ENCODE measurements at places on chromosomes 2 and 18.

DNA sequence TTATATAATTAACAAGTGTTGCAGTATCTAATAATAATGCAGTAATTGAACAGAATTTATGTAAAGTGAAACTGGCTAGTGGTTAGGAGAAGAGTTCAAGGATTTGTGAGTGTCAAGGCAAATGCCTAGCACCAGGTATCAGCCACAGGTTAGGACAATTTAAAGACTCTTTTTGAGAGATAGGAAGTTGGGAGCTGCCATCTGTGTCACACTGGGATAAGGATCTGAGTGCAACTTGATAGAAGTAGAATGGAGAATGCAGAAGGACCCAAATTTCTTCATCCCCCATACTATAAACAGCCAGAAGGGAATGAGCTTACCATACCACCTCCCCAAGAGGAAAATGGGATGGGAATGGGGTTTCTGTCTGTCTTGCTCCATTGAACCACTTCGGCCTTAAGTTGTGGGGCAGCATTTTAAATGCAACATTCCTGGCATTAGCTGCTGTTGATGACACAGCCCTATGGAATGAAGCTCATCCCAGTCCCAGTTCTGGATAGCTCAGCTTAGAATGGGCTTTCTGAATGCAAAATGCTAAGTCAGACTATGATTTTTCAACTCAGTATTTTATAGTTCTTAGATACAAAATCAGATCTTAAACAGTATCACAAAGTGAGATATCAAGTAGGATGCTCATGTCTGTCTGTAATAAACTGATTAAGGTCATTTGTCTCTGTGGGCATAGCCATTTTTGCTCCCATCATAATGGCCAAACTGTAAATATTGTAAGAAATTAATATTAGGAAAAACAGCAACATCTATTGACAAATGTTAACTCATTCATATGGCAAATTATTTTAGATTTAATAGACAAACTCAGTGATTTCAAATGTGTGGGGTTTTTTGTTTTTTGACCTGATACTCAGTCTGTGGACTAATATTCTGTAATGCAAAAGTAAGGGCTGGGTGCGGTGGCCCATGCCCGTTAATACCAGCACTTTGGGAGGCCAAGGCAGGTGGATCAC lies 44.0 kb downstream of the GPR155 start:
- no peak for DNase-seq

DNA sequence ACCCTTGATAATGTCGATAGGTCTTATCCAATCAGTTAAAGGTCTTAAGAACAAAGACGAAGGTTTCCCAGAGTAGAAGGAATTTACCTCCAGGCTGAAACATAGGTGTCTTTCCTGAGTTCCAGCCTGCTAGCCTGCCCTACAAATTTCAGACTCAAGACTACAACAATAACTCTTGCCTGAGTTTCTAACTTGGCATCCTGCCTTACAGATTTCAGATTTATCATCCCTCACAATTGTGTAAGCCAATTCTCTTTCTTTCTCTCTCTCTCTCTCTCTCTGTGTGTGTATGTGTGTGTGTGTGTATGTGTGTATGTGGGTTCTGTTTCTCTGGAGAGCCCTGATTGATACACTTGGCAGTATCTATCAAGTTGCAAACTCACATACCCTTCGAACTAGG lies 37.2 kb upstream of the B4GALT6 start:
- DNase-seq: no peak

DNA sequence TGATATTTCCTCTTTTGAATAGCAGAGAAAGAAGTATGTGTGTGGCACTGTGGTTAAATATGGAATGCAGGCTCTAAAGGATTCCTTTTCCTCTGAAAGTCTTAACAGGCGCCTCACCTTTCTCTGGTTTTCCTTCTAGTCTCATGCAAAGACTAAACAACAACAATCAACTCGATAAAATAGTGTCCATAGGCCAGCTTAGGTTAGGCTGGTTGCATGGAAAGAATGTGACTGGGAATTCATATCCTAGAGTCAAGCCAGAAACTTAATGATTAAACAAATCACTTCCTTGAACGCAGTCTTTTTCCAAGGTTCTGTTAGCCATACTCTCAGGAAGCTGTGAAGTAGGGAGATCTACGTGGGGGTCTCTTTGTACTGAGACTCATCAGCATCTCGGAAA lies 800.8 kb upstream of the ID2 start:
- no peak for DNase-seq

DNA sequence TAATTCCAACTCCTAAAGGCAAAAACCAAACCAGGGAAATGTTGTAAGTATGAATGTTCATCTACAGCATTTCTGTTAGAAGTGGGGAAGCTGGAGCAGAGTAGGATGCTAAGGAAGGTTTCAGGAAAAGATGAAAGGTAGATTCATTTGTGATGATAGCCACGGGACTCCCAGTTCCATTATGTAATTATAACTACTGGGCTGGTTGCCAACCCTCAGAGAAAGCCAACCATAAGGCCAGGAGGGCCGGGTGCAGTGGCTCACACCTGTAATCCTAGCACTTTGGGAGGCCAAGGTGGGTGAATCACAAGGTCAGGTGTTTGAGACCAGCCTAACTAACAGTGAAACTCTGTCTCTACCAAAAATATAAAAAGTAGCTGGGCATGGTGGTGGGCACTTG lies 288.9 kb upstream of the ETAA1 start:
- DNase-seq: no peak

DNA sequence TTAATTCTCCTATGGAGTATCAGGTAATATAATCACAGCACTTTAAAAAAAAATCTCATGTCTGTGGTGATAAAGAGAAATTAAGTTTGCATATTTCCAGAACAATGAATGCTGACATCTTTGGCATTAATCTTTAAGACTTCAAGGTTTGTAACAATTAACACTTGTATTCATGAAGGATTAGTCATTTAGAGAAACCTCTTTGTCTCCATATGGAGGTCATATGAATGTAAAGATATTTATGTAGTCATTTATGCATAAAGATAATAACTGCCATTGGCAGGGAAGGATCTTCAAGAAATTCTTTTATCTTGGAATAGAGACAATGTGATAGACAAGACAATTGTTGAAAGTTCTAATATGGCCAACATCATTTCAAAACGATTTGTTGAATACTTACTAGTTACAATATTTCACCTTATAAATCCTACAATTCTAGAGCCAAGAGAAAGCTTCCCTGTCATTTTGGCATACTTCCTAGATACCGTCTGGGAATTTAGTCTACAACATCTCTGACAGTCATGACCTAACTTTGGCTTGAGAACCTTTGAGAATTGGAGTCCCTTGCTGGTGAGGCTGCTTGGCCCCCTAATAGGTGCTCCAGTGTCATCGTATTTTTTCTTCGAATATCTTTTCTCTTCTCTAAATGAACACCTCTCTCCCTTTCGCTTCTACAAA lies 33.6 kb downstream of the RASGRP3 start:
- no peak for DNase-seq

DNA sequence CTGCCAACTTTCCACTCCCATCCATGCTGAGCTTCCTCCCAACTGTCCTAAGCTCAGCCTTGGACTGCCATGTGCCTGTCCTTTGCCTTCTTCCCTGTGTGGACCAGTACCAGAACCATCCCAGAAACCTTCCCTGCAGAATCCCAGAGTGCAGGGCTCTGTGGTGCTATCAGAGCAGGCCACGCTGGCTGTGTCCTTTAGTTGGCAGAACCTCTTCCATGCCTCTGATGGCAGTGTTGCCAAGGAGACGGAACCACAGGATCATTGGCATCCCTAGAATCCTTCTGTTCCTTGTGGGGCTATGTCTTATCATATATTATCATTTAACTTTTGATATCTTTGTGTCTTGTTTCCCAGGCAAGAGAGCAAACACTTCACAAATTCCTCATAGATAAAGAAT lies 73.0 kb upstream of the NOSTRIN start:
- no peak for DNase-seq

- no peak for DNase-seq
These were observed 111.6 kb downstream of the TACR1 start for GRCh38 chr2:75087736-75088135.
